ENCODE measurements at places on chromosomes 3 and 15.

DNA sequence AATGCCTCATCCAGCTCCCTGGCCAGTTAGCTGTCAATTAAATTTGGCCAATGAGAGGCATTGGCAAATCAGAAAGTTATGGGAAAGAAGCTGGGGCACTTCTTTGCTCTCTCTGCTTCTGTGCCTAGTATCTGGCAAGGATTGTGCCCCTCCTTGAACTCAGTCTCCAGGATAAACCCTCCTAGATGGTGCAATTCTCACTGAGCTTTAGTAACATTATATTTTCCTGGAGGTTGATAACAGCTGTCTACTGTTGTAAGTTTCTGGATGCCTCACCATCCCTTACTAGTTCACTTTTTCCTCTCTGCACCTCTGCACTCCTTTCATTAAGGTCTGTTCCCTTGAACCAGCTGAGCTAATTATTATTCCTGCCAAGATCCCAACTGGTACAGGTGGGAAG is 329.5 kb downstream of the MFSD1 start:
- DNase-seq = no peak

GRCh38 chr15:77834276-77834990 is 201.7 kb upstream of the LINGO1 start:
- no peak for DNase-seq

- DNase-seq = peak; percentile 29
Observed at GRCh38 chr15:71054286-71054952, 60.9 kb upstream of the THSD4 start.

GRCh38 chr3:89138048-89138447 is 30.6 kb downstream of the EPHA3 start:
- DNase-seq = peak; percentile 15

DNA sequence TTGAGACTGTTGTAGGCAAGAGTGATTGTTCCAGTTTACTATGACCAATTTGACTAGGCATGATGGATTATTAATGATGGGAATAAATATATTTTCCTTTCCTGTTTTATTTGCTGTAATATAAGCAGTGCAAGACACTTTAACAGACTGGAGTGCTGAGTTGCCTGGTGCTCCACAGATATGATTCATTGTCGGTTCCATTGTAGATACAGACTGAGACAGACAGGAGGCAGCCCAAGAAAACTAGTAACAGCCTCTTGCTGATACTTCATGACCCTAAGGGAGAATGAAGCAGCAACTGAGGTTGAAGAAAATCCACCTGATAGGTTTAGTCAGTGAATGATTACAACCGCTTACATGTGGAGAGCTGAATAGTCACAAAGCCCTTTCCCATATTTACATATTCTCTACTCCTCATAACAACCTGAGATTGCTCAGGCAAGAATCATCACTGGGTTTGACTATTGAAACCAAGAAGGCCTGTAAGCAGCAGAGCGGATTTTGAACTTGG is 235.1 kb upstream of the TPRG1 start:
- DNase-seq = no peak

All from fibroblast of skin of right quadriceps (primary cell).